ENCODE measurements at places on chromosomes 6 and 20.

- DNase-seq, result no peak
Measured at GRCh38 chr6:159715166-159715565, 12.1 kb upstream of the WTAP start.

- no peak for DNase-seq
Measured at GRCh38 chr6:65072500-65072899, 634.5 kb downstream of the EYS start.

DNA sequence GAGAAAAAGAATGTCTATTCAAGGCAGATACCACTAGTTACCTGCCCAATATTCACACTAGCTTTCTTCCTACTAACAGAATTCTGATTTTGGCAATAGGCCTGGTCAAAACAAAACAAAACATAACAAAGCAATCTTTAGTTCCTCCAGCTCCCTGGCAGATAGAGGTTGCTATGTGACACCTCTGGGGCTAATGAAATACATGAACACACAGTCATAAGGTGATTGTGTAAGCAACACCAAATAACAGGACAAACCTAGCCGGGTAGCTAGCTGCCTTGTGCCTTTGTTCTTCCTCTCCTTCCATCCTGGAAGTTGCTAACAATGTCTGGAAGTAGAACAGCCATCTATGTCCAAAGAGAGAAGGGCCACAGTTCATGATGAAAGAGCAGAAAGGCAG is 6.0 kb upstream of the HMGN3 start:
- DNase-seq, result no peak

DNA sequence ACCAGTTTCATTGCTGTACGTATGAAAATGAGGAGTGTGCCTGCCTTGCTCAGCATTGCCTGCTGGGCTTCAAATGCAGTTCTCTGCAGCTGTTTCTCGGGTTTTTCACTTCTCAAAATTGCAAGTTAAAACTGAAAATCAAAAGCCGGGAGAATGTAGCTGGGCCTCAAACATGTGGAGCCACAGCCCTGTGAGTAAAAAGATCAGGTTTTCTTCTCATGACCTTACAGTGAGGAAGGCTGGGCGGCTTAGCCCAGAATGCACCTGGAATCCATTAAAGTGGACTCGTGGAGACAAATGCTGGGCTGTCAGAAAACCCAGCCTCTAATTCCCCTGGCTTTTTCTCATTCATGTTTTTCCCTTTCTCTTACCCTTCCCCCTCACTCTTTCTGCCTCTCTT is 34.4 kb downstream of the DSE start:
- DNase-seq, result no peak

DNA sequence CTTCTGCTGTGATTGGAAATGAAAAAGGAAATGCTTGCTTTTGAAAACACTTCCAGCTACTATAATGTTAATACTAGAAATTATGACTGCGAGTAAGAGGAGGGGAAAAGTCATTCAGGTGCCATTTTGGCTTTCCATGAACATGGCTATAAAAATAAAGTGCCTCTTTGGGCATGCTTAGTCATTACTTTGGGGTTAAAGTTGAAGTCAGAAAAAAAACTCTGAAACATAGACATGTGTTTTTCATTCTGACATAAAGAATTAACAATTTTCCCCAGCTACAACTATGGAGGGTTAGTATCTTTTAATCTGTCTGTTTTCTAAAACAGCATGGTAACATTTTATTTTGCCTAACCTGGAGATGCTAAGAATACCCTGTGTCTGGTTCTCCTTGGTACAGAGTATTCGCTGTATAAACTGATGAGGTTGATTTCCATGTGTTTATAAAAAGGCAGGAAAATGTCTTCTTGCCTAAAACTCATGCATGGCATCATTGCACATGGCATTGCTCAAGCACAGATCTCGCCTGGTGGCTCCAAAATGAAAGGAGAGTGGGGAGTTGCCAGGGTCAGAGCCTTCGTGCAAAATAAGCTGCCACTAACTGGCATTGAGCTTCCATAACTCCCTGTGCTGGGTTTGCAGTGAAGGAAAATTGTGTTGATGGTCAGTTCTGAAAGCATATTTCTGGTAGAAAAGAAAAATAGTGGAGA is 188.9 kb downstream of the KCNQ5 start:
- DNase-seq, result no peak

- DNase-seq, result no peak
Measured at GRCh38 chr6:47084610-47085009, 42.5 kb upstream of the ADGRF1 start.

GRCh38 chr6:24720131-24720603 is 1.2 kb upstream of the C6orf62 start:
- no peak for DNase-seq

DNA sequence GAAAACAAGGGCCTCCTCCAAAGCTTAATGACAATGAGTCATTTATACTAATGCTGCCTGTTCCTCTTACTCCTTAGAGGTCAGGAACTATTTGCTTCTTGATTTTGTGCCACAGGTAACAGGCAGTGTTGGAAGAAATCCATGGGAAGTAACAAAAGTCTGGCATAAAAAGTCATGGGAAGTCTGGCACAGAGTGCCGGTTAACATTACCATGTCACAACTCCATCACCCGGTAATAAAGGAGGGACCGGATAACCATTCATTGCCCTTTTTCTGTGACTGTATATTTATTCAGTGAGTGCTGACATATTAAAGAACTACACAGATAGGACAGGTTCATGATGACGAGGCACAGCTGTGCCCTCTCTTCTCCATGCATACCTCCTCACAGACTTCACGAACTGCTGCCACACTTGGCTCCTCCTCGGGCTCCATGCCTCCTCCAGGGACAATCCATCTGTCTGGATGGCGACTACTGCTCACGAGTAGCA is 50.9 kb downstream of the NUDT3 start:
- DNase-seq, result no peak

DNA sequence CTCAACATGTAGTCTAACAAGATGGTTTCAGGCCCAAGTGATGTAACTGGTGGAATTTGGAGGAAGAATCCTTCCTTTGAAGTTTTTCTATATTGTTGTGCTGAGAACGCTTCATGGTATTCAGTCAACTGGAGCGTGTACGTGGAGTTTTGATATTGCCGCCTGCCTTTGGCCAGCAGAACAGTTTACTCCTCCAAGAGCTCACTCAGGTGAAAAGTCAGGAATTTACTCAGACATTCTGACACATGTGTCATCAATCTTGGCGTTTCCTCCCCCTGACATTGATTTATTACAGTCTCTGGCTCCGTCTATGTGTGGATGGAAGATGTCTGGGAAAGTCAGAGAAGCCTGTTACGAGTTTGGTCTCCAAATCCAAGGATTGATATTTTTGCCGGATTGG is 19.0 kb upstream of the TGM2 start:
- no peak for DNase-seq

Measured in cortex of kidney (tissue), 1 donor.